Daoy (cell line): ENCODE measurements at places on chromosomes 1 and 21. TPM values are rescaled to one million over a fixed set of nuclear protein-coding genes. Genes with fewer than 3 reads are reported as not detected.

GRCh38 chr1:226525750-226526149, 22.8 kb upstream of the STUM start:
- no peak for DNase-seq

The NVL gene
- total RNA-seq = 26.5 and 31.8 TPM in 2 replicates

The NBPF10 gene
- total RNA-seq = 0.46 and 1.0 TPM in 2 replicates

DNA sequence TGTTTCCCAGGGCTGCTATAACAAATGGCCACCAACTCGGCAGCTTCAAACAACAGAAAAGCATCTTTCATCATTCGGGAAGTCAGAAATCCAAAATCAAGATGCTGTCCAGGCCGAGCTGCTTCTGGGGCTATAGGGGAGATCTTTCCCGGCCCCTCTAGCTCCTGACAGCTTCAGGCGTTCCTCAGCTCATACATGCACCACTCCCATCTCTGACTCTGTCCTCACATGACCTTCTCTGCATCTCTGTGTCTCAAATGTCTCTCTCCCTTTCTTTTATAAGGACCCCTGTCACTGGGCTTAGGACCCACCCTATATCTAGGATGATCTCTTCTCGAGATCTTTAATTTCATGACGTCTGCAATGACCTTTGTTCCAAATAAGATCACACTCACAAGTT, 13.8 kb upstream of the NPPB start:
- no peak for DNase-seq

GRCh38 chr1:175129997-175130648, 62.5 kb downstream of the KIAA0040 start:
- peak; percentile 19 for DNase-seq

DNA sequence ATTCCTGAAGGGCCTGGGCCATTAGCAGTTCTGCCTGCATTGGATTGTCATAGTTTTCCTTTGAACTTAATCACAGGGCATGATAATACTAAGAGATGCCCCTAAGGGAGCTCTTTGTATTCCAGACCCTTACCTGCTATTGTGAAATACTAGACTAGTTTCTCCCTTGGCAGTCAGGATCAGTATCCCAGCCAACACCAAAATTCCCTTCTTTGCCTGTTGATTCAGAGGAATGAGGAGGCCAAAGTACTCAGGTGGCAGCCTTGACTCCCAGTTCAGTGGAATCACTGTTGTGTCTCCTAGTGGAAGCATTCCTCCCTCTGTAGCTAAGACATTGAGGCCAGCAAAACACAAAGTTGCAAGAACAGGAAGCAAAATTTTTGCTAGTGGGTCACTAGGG, 20.7 kb downstream of the SLAMF7 start:
- DNase-seq = no peak

GRCh38 chr1:13461977-13462376, 51.7 kb downstream of the PRAMEF20 start:
- DNase-seq = no peak

DNA sequence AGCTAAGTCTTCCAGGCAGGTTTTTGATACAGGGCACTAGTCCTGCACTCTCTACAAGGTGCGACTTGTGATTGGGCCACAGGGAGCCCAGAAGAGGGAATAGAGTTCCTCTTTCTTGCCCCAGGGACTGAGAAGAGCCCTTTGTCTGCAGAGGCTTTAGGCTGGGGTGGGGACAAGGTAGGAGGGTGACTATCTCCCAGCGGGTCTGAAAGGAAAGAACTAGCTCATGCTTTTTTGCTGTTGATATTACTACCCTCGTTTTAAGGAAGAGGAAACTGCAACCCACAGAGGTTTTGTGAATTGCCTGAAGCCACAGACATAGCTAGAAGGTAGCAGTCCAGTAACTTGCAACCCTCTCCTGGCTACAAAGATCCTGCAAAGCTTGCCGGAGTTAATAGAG, 615.2 kb downstream of the MATN1 start:
- DNase-seq = no peak

The NLRP3 gene
- 3.8 and 4.6 TPM in 2 replicates for total RNA-seq

GRCh38 chr1:37922767-37923550, 23.9 kb downstream of the INPP5B start:
- DNase-seq = no peak

DNA sequence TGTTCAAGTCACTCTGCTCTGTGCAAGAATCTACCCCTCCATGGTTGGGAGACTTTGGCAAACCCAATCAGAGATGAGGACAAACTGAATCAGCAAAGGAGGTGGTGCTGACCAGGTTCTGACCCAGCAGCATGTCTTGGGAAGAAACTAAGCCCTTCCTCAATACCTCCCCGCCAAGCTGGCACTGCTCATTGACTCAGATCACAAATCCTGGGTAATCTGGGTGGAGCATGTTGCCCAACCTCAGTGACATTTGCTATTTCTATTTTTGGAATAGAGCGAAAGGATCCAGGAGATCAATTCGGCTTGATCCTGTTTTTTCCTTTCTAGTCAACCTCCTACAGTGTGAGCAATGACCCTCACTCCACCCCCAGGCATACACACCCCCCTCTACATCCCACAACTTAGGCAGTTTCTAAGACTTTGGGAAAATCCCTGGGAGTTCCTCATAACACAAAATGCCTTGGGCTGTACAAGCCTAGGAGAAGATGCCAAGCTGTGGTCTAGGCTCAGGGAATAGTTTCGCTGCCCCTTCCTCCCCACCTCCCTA, 166.8 kb upstream of the KCNJ6 start:
- DNase-seq = peak; percentile 12

The PTPN7 gene
- 1.3 and 1.5 TPM in 2 replicates for total RNA-seq

The OR10R2 gene
- not detected in 2 replicates for total RNA-seq

- no peak for DNase-seq
Observed at GRCh38 chr1:201013991-201014815, 9.3 kb downstream of the KIF21B start.

- DNase-seq = no peak
Observed at GRCh38 chr1:4140241-4140640, 240.2 kb upstream of the C1orf174 start.

GRCh38 chr1:89489047-89489729, 35.4 kb upstream of the LRRC8B start:
- DNase-seq = peak; percentile 58

GRCh38 chr1:32431736-32432400, 33.0 kb upstream of the ZBTB8B start:
- DNase-seq = peak; percentile 42

DNA sequence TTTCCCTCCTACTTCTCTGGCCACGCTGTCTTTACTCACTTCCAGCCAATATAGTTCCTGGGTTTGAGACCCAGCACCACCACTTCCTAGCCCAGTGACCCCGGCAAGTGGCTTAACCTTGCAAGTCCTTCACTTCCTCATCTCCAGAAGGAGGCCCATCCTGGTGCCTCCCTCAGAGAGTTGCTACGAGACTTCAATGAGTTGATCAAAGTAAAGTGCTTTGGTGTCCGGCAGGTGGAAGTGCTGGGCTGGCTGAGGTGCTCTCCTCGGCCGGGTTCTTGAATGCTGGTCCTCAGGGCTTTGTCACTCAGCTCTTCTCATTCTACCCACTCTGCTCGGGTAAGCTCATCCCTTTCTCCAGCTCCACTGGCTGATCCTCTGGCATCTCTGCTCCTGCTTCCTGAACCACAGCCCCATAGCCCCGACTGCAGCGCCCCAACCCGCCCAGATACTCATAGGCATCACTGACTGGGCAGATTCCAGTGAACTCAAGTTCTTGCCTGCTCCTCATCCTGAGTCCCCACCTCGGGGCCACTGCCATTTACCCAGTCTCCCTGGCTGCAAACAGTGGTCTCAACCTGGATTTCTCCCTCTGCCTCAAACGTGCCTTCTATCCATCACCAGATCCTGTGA, 75.8 kb upstream of the WNT4 start:
- no peak for DNase-seq

The C1orf53 gene
- 18.8 and 28.6 TPM in 2 replicates for total RNA-seq

- DNase-seq = no peak
Observed at GRCh38 chr1:232705815-232706575, 76.1 kb upstream of the SIPA1L2 start.

GRCh38 chr1:221778535-221779142, 36.8 kb upstream of the DUSP10 start:
- DNase-seq = no peak

The RNF223 gene
- not detected in 2 replicates for total RNA-seq

DNA sequence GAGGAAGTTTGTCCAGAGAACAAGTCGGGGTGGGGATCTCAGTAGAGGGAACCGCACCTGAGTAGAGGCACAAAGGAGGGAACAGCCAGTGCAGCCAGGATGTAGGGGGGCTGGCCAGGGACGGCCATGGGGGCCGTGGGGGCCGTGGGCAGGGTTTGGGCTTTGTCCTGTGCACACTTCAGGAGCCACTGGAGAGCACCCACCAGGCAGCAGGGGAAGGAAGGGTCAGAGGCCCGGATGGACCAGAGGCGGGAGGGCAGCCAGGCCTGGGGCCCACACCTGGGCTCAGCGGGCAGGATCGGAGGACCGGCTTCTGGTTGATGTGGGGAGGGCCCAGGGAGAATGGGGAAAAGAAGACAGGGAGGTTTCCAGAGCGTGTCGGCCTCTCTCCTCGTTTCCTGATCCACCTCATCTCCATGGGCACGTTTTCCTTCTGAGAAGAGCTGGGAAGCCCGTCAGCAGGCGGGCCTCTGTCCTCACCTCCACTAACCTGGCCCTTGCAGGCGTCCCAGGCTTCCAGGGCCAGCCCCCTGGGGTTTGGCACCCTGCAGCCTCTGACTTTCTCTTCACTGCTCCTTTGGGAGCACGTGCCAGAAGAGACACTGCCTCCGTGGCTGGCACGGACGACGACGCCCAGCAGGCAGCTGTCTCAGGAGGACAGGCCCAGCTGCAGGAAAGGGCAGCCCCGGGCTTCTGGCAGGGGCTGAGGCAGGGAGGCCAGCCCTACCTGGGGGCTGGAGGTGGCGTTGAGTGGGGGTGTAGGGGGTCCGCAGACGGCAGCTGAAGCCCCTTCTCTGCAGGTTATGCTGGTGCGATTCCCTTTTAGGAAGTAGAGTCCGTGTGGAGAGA, 16.8 kb upstream of the PDXK start:
- DNase-seq = no peak

DNA sequence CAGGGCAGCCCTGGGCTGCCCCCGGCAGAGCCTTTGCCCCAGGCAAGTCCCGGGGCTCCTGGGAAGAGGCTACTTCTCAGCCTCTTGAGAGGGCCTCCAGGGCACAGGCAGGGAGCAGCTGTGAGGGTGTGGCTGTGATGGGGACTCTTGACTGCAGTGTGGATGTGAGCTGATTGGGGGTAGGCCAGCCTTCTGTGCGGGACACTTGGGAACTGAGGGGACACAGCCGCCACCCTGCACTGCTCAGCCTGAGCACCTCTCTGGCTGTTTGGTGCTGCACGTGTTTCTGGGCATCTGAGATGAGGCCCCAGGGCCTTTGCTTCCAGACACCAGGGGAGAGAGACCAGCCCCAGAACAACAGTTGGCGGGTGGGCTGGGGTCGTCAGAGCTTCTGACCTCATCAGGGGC, 62.1 kb downstream of the SKI start:
- peak; percentile 37 for DNase-seq

The GJB3 gene
- total RNA-seq = not detected in 2 replicates

- no peak for DNase-seq
Observed at GRCh38 chr1:208157769-208158168, 86.4 kb downstream of the PLXNA2 start.
